8988T (cell line): ENCODE measurements at places on chromosomes 6 and 20.

DNA sequence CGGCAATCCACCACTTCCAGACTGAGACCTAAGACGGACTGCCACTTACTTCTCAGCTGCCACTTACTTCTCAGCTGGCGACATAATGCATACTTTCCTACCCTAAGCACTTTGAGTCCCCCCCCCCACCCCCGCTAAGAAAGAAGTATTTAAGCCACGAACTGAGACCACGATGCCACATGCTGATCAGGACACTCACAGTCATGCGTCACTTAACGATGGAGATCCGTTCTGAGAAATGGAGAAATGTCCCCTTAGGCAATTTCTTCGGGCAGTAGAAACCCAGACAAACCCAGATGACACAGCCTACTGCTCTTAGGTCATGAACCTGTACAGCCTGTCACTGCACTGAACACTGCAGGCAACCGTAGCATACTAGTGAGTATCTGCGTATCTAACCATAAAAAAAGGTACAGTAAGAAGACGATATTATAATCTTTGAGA, 690 bp downstream of the IFNGR1 start:
- DNase-seq: no peak

GRCh38 chr20:25858495-25859425, 162.1 kb upstream of the ZNF337 start:
- DNase-seq: no peak

- DNase-seq: no peak
Observed at GRCh38 chr6:86780923-86781322, 156.4 kb upstream of the HTR1E start.

DNA sequence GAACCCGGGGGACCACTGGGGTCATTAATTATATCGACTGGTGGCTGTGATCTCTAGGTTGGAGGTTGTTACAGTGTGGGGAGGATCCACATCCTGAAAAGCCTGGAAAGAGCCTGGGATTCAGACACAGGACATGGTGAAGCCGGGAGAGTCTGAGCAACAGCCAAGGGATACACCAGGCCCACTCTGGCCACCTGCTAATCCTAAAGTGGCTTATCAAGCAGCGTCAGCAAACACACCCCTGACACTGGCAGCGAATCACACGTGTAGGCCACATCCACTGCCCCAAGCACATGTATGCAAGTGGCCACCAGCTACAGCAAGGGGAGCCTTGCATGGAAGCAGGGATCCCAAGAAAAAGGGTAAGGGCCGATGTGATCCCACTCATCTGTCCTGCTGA, 41.0 kb downstream of the GFOD1 start:
- DNase-seq: no peak

DNA sequence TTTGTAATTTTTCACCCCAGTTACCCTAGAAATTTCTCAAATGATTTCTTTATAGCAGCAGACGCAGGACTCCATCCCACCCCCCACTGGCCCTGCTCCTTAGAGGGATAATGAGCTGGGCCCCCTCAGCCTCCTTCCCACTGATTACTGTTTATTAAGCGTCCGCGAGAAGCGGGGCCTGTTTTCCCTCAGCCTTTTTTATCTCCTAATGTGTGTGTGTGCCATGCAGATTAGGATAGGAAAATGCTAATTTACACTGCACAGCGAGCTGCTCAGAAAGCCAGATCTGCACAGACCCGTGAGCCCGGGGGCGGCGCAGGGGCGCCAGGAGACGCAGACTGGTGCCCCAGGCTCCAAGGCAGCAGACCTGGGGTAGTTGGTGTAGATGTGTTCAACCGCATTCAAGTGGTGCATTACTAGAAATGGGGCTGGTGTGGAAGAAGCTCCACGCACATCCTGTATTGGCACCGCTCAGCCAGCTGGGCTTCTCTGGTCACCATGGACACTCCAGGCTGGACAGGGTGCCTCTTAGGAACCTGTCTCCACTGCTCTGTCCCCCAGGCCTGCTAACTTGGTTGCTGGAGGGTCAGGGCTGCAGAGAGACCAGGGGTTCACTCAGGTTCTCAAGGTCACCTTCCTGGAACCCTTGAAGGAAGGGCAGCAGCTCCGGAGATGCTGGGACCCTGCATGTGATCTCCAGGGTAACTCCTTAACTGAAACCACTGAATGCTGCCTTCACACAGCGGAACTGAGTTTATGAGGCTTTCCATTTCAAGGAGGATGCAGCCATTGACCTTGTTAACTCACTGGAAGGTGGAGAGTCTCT, 256.3 kb downstream of the ERMARD start:
- DNase-seq: no peak

GRCh38 chr20:13341737-13342393, 120.8 kb downstream of the ISM1 start:
- no peak for DNase-seq

- no peak for DNase-seq
Observed at GRCh38 chr6:149154261-149154821, 163.2 kb upstream of the TAB2 start.

GRCh38 chr20:24469116-24469893, at the start of gene SYNDIG1:
TSS of gene SYNDIG1 (plus strand) at chr20:24469629. CDS start at chr20:24543098, 73,469 bp downstream.
- no peak for DNase-seq

- DNase-seq: no peak
Observed at GRCh38 chr6:80325742-80326141, 219.3 kb downstream of the BCKDHB start.

GRCh38 chr6:35140639-35141006, 516 bp downstream of the TCP11 start:
- no peak for DNase-seq

DNA sequence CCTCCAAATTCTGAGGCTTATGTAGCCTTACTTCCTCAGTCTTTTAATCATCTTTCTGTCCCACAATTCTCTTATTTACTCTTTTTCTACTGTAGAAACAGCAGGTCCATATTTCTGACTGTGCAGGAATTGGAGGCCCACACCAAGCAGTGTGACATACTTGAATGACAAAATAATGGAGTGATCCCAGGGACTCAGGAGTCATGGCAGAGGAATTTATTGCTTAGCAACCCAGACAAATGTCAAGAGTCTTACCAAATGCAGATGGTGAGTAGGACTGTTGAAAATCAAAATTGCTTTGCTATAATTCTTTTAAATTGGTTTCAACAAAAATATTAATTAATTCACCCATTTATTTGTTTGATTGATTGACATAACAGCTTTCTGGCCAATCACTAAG, 59.9 kb downstream of the HTR1B start:
- no peak for DNase-seq

GRCh38 chr6:89555031-89555430, 83.5 kb downstream of the LYRM2 start:
- no peak for DNase-seq

- no peak for DNase-seq
Observed at GRCh38 chr6:151502499-151502898, 8.7 kb downstream of the CCDC170 start.

DNA sequence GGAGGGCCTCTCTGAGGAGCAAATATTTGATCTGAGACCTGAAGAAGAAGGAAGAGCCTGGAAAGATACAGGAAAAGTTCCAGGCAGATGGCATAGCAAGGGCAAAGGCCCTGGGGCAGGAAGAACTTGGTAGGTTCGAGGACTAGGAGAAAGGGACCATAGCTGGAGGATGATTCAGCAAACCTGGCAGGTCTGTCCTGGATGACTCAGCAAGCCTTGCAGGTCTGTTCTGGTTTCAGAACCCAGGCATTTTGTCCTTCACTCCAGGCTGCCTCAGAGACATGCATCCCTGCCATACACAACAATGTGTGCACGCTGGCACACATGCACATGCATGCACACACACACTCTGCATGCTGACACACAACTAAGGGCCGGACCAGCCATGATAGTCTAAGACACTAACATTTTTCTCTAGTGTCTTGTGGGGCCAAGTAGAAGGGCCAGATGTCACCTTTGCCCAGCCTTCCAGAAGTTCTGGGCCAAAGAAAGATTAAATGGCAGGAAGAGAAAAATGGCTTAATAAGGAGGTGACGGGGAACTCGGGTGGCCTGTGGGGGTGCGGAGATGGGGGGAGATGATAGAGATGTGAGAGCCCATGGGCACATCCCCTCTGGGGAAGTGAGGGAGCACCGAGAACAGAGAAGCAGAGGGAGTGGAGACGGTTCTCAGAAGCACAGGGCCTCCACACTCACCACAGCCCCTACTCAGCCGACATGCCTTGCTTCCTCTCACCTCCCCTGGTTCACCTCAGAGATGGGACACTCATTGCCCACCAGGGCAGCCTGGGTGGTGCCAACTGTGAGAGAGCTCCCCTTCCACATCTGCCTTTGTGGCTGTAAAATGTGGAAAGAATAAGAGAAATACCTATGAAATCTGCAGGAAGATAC, 15.4 kb upstream of the TRIB3 start:
- no peak for DNase-seq

- no peak for DNase-seq
Observed at GRCh38 chr20:33475381-33476152, 14.3 kb upstream of the CBFA2T2 start.

- DNase-seq: no peak
Observed at GRCh38 chr6:116767715-116768114, 2.2 kb upstream of the FAM162B start.

- peak; percentile 30 for DNase-seq
Observed at GRCh38 chr6:32885698-32886286, 31.8 kb downstream of the PSMB9 start.

- no peak for DNase-seq
Observed at GRCh38 chr20:62677678-62678077, 31.0 kb upstream of the NTSR1 start.

DNA sequence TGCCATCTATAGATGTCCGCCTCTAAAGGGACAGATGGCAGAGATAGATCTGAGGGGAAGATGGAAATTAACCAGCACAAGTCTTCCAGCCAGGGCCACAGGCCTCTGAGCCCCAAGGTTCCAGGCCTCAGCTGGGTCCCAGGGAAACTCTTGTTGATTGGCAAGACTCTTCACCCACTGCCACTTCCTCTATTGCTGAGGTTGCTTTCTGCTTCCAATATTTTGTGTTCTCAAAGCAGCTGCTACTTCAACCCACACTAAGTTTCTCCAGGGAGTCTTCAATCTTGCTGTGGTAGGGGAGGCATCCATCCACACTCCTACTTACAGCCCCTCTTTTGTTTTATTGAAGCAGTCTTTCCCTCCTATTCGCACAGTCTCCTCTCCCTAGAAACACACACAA, 36.4 kb upstream of the SASH1 start:
- no peak for DNase-seq

DNA sequence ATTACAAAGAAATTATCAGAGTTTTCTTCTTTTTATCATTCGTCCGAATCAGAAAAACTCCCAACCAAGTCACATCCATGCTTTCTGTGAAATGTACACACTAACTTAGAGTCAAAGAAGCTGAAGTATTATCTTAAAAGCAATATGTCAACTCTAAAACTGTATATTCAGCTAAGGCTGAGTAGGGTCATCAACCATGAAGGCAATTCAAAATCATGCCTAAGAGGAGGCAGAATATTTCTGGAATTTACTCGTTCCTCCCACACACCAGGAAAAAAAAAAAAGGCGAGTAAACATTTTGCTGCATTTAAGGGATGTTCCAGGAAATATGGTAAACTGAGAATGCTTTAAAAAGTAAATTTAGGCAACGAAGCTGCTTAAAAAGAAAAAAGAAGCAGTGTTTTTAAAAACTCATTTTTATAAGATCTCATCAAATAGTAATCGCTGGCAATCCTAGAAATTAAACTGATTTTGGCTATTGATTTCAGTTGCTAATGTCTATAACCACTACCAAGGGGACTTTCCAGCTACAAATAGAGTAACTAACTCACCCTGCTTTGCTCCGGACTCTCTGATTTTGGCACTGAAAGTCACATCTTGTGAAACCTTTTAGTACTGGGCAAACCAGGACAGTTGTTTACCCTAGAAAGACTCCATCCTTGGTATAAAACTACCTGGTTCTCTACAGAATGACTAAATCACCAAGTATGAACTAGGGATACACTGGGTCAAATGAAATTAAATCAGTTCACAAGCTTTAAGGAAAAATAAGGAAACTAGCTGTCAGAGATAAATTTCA, 82.8 kb downstream of the MBOAT1 start:
- no peak for DNase-seq

- DNase-seq: peak; percentile 48
Observed at GRCh38 chr20:62309947-62310756, 7.4 kb downstream of the ADRM1 start.

- DNase-seq: peak; percentile 24
Observed at GRCh38 chr20:63850689-63851547, 10.4 kb upstream of the ABHD16B start.

DNA sequence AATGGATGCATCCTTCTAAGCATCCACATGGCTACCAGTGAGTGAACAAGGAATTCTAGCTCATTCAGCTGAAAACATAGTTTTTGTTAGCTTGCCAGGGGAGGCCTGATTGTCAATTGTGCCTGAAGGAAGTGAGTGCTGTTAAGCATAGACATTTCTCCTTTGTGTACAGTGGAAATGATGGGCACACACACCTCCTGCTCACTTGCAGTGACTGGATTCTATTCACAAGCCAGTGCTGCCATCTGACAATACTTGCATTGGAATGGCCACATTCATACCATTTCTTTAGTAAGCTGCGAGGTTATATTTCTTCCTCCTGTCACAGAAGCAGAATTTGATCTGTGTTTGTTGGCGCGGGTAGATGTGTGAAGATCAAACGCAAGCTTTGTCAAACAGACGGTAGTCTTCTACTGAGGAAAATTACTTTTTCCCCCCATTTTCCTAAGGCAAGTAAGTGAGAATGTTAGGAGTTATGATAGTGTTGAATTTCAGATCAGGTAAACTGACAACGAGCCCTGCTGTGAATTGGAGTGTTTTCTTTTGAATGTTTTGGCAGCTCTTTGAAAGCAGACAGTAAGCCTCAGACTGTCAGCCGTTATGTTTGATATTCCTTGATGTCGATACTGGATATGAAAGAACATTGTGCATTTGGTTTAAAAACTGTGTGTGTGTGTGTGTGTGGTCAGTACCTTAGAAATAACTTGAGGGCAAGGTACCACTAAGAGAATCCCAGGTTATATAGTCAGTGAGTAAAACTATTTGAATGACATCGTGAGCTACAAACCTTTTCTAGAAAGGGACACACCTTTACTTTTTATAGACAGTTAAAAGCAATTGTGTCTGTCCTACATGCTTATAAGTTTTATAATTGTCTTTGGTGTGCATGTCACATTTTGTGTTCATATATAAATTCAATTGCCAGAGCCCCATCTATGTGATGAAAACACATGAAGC, 84.2 kb upstream of the BMP2 start:
- DNase-seq: no peak

- no peak for DNase-seq
Observed at GRCh38 chr6:100084316-100084990, 90.4 kb upstream of the MCHR2 start.

DNA sequence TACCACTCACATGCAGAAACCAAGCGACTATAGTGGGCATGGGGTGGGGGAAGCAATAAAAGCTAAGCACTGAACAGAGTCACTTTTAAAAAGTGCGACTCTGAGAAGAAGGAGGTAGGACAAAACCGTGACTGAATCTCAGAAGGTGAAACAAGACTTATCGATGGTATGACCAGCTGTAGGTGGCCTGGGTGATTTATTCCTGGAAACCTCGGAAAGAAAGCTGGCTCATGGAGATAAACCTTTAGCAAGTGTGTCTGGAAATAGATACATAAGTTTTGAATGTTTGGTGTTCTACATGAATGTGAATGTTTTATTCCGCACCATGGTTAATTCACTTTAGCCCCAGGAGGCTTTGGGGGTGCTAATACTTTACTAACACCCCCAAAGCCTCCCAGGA, 43.9 kb downstream of the BANF2 start:
- DNase-seq: no peak
